K562 (cell line): ENCODE measurements at places on chromosomes 5 and 9. TPM values are rescaled to one million over a fixed set of nuclear protein-coding genes. Genes with fewer than 3 reads are reported as not detected.

- H3K27me3 ChIP-seq: no peaks in the 10 kb centered on the region
- DNase-seq: no peak
- H3K4me3 ChIP-seq: no peak overlapping the region
- no peaks in the 10 kb centered on the region for H3K4me1 ChIP-seq
- H3K36me3 ChIP-seq: no peaks in the 10 kb centered on the region
- no peak overlapping the region for H3K27ac ChIP-seq
These were observed 53.7 kb downstream of the RIGI start for GRCh38 chr9:32472344-32472743.

DNA sequence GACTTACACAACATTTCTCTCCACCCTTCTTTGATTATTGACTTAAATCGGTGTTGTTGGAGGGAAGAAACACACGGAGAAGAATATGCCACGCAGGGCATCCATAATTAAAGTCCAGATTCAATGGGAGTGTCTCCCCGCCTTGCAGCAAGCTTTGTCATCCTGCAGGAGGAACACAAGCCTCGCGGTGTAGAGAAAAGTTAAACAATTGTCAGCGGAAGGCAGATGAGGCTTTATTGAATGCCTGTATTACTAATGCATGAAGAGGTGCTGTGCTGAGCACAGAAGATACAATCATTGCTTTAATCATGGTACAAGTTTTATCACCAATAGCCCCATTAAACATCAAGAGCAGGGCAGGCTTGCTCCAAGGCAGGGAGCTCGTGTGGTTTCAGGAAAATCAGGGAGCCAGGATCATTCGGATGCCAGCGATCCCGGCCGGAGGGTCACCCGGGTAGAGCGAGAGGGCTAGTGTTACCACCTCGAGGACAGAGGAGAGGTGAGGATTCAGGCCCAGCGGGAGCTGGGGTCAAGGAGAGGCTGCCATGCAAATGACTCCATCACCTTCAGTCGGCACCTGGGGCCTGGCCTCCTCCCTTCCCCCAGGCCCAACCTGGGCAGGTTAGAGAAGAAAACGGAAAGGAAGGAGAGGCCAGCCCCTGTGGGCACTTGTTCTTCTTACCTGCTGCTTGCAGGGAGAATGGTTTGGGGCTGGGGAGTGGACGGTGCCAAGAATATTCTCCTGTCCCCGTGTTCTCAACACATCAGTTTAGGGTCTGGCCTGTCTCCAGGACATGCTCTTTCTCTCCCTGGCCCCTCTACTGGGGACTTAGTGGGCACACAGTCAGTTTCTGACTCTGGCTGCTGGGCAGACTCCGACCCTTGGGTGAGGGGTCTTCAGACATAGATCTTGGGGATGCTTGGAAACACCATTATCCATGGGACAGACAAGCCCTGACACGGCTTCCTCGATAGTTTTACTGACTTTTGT lies 289.5 kb downstream of the IRX2 start:
- DNase-seq: no peak
- H3K4me1 ChIP-seq: no peaks in the 10 kb centered on the region
- H3K27me3 ChIP-seq: peaks cover 9% of the 10 kb centered on the region; the same call in 1 of the 3 replicates
- no peak overlapping the region for H3K27ac ChIP-seq
- no peaks in the 10 kb centered on the region for H3K36me3 ChIP-seq

NOL8 gene
- total RNA-seq: 51.5 and 55.0 TPM in 2 replicates

AGXT2 gene
- total RNA-seq: not detected in 2 replicates

GRCh38 chr5:173872957-173873305 lies 15.2 kb upstream of the CPEB4 start:
- no peaks in the 10 kb centered on the region for H3K36me3 ChIP-seq
- no peak overlapping the region for H3K4me3 ChIP-seq
- H3K4me1 ChIP-seq: peaks cover 17% of the 10 kb centered on the region; the same call in 2 of the 3 replicates
- no peaks in the 10 kb centered on the region for H3K27me3 ChIP-seq
- no peak overlapping the region; the same call in 2 of the 3 replicates for H3K27ac ChIP-seq

DNA sequence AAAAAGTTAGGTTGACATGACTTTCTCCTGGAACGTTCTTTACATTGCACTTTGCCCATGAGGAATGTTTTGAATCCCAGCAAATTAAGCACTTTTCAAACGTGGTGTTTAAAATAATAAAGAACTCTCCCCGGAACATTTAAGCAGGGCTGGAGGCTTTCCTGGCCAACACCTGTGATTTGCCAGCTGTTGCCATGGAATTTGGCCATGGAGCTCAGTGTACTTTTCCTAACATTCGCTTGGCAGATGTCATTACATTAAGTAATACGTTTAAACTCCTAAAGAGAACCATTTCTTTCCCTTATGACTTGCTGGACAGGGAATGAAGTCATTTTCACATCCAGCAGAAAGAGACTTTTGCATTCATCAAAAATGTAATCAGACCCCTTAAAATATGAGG lies 146.1 kb downstream of the GAS1 start:
- no peak overlapping the region for H3K27ac ChIP-seq
- no peak for DNase-seq
- no peak overlapping the region for H3K4me3 ChIP-seq
- H3K36me3 ChIP-seq: no peaks in the 10 kb centered on the region
